ENCODE measurements at places on chromosomes 5 and 9.

DNA sequence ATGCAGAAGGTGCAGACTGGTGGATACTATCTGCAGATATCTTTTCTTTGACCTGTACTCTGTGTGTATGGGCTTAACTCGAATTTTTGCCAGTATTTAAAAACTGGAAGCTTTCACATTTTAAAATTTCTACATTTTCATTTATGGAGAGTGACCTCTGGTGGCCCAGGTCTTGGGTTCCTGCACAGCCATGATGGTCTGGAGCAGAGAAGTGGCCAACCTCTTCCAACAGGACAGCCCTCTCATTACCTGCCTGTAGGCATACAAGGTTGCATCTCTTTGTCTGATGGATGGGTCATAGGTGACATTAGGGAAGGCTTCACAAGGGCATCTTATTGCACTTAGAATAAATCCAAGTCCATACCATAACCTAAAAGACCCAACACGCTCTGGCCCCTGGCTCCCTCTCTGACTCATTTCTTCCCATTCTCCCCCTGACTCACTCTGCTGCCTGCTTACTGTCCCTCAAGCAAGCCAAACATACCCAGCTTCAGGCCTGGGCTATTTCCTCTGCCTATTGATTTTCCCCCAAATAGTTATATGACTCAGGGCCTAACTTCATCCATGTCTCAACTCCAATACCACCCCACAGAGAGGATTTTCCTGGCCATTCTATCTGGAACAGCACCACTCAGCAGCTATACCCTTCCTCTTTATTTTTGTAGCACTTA, 113.3 kb upstream of the SLC1A3 start:
- no peak for ATAC-seq

GRCh38 chr5:41418220-41419031, 92.0 kb downstream of the PLCXD3 start:
- ATAC-seq, result no peak

DNA sequence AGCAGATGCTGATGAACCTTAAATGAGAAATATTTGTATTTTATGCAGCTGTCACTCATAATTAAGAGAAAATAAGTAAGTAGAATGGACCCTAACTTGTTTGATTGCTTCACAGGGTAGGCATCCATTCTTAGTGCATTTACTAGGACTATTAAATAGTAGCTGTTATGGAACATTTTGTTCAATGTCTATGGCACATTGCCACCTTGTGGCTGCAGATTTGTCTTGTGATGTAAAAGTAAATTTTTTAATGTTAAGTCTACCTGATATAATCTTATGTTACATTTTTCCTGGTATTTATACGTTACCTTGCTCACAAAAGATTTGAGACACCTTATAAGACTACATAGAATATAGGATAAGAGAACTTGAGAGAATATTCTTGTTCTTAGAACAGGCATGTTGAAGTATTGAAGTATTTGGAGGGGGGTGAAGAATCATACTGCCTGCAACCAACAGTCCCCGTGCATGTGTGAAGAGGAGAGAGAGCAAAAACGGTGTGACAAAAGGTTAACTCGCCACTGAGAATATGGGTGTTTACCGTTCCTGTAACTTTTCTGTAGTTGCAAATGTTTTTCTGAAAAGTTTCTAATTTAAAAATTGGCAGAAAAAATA, 161.1 kb downstream of the MAST4 start:
- ATAC-seq, result no peak

DNA sequence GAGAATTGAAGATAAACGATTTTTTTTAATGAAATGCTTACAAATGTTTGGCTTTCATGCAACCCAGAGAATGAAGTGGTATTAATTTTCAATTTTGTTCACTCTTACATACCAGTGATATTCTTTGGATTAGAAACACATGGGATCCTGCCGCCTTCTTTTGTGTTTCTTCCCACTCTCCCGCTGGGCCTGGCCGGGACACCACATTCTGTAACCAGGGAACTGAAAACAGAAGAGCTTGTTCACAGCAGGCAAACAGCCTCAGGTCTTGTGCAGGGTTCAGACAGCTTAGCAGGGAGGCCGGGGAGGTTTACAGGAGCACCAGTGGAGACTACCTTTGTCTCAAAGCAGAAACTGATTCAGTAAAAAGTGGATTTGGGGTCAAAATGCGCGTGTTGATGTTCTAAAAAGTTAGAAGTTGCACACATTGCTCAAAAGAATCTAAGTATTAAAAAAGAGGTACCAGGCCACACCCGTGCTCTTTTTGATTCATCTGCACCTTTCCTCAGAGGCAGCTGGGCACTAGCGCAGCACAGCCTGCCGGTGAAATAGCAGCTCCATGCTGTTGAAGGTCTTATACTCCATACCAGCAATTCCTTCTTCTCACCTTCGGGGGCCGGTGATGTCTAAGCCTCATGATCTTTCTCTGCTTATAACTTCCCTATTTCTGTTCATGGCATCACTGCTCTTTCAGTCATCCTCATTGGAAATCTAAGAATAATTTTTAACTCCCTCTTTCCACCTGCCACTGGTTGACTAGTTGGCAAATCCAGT, 67.1 kb downstream of the GRAMD2B start:
- ATAC-seq, result peak; percentile 63

DNA sequence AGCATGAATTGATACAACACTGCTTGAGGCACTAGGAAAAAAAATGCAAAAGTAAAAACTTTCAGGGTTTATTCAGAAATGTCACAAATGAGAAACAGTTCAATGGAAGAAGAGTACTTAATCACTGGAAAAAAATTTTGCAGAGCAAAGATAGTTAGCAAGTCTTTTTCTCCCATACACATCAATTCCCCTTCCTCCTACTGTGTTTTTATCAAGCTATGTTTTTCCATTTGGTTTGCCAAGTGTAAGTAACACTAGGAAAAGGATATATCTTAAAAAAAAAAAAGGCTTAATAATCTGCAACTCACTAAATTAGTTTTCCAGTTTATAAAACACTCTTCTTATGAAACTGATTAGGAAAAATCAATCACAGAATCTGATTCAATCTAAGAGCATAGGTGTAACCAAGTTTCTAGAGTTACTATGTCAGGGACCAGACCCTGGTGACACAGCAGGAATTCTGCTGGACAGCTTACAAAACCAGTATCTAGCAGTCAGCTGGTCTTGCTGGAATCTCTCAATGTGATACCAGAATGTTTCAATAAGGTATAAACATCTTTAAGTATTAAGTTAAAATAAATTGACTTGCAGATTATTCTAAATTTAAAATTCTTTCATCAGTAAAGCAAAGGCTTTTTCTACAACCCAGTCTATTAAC, 34.7 kb downstream of the RNF145 start:
- ATAC-seq, result no peak

GRCh38 chr5:140130949-140131733, 5.4 kb downstream of the IGIP start:
- ATAC-seq, result no peak

DNA sequence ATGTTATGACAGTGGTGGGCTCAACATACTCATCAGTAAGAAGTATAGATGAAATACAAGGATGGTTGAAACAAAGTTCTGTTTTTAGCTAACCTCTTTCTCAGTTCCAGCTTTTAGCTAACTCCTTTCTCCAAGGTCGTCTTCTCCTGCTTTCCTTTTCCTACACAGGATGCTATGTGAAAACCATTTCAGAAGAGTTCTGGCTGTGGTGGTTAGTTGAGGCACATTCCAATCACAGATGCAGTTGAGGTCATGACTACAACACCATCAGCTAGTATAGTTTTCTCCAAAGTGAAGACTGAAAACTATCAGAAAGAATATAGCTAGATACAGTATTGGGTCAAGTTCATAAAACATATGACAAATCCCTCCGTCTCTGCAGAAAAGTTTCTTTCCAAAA, 477.7 kb upstream of the C9orf72 start:
- ATAC-seq, result no peak

GRCh38 chr9:84702471-84702870, 32.9 kb downstream of the NTRK2 start:
- no peak for ATAC-seq

- ATAC-seq, result no peak
Measured at GRCh38 chr5:81069990-81070389, 109.8 kb downstream of the RASGRF2 start.

GRCh38 chr9:14320271-14321181, 6.6 kb upstream of the NFIB start:
- ATAC-seq, result no peak

- ATAC-seq, result no peak
Measured at GRCh38 chr5:122420091-122420490, 108.1 kb downstream of the SNCAIP start.

DNA sequence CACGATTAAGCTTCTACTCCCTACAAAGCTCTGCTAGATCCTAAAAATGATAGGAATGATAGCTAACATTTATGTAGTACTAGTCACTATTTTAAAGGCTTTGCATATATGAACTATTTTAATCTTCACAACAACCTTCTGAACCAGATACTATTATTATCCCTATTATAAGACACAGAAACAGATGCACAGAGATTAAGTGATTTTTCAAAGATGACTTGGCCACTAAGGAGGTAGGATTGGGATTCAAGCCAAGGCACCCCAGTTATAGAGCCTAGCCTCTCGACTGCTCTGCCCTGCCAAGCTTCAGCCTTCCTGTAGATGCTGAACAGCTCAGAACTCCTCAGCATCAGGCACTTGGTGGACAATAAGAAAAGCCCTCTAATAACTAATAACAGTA, 200.9 kb upstream of the PTGER4 start:
- no peak for ATAC-seq

DNA sequence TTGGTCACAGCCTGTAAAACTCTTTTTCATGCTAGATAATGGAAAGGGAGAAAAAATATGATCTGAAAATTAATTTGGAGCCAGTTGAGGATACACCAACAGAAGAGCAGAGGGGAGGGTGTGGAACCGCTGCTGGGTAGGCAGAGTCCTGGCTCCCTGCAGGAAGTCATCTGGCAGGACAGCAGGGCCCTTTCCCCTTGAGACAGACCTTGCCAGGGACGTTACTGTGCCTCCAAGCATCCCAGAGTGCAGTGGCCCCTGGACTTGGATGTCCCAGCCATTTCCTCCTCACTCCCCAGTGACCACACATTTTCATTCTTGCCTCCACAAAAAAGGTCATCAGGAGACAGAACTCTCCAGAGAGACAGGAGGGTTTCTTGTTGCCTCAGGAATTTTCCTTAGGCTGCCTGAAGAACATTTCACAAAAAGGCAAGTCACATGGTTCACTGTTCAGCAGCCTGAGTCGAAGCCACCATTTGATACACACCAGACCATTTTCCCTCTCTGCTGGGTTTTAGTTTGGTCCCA, 5.9 kb downstream of the TRPM3 start:
- no peak for ATAC-seq

DNA sequence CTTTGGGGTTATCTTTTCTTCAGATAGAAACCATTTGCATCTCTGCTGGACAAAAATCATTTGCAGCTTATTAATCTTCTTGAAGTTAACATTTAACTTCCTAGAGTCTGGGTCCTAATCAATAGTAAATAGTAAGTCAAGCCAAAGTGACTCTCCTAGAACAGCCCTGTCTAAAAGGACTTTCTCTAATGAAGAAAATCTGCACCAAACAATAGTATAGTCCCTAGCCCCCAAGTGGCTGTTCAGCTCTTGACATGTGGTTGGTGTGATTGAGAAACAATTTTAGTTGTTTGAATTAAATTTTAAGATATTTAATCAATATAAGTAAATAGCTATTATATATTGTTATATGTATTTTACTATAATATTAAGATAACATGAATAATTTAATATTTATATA, 64.6 kb upstream of the SHB start:
- no peak for ATAC-seq

DNA sequence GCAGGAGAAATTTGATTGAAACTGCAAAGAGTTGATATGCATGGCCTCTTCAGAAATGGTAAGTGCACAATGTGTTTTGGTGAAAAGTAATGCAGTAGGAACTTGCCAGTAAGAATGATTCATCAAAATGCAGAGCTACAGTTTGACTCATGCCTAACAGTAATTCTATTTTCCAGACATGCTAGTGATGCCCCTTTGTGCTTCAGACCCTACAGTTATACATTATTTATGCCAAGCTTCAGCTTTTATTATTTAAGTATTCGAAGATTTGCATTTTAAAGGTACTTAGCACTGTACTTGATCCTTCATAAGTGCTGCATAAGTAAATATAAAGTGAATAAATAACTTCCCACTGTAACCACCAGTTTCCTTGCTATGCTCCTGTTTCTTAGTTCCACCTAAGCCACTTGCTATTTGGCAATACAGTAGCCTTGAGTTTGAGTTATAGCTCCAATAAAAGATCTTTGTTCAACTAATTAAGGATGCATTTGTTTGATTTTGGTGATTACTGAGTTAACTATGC, 3.6 kb upstream of the SPATA31E1 start:
- no peak for ATAC-seq

DNA sequence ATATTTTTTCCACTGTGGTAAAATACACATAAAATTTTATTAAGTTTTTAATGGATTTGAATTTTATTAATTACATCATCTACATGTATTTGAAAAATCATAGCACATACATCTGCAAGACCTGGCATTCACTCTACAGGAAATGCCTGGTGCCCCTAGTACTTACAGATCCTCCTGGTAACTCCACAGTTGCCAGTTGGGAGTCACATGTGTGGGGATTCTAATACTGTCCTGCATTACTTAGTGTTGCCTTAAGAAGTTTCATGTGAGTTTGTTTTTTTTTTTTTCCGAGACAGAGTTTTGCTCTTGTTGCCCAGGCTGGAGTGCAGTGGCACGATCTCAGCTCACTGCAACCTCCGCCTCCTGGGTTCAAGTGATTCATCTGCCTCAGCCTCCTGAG, 18.1 kb downstream of the KDM3B start:
- ATAC-seq, result no peak

GRCh38 chr5:76818844-76819831, at the start of gene F2RL1:
TSS of gene F2RL1 (plus strand) at chr5:76819030. CDS start at chr5:76819183, 153 bp downstream.
- ATAC-seq, result peak; percentile 48

DNA sequence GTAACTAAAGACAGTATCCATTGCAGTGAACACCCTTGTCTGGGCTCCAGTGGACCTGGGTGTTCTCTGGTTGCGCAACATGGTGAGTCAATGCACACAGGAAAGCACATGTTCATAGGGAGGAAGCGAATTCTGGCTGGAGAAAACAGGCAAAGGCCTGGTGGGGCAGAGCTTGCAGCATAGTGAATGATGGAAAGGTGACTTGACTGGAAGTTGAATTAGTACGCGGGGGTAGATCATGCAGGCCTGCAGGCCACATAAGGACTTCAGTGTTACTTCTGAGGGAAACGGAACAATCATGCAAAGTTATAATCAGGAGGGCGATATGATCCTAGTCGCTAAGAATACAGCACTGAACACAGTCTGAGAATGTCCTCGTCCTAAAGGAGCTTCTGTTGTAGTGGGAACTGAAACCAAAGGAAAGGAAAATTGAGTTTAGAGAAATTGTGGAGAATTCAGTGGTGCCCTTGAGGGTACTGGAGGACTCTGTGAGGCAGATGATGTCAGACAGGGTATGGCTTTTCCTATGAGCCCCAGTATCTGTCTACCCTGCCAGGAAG, 71.9 kb upstream of the RANBP3L start:
- ATAC-seq, result peak; percentile 89

Data from gastroesophageal sphincter (tissue), 4 donors.